ENCODE measurements at places on chromosomes 6 and 20.

GRCh38 chr6:9564021-9564420, 850.9 kb downstream of the TFAP2A start:
- no peak for DNase-seq

DNA sequence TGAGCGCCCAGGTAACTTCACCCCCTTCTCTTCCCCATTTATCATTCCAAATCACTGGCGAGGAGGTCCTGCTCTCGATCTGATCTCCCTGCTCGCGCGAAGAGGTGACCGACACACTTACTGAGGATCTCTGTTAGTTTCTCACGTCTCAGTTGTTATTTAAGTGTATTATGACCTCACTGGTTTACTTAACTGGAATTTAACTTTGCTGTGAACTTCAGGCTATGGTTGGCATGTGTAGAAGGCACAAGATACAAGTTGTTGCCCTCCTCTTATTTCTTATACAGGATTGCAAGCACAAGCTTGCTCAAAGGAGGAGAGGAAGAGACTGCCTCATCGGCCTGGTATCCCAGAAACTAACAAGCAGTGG, 1.2 kb downstream of the RNF217 start:
- no peak for DNase-seq

GRCh38 chr6:32081168-32081990, 27.8 kb downstream of the TNXB start:
- no peak for DNase-seq

GRCh38 chr6:2731281-2731909, 19.3 kb downstream of the MYLK4 start:
- DNase-seq = no peak

- DNase-seq = no peak
Observed at GRCh38 chr6:133820208-133820607, 68.7 kb upstream of the TCF21 start.

DNA sequence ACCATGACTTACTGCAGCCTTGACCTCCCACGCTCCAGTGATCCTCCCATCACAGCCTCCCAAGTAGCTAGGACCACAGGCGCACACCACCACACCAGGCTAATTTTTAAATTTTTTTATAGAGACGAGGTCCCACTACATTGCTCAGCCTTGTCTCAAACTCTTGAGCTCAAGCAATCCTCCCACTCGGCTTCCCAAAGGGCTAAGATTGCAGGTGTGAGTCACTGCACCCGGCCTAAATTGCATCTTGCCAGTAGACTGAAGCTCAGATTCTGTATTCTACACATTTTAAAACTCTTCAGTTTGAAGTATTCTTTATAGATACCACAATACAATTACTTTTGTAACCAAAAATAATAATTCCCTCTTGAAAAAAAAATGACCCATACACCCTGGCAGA, 11.4 kb downstream of the NUDT3 start:
- DNase-seq = no peak

DNA sequence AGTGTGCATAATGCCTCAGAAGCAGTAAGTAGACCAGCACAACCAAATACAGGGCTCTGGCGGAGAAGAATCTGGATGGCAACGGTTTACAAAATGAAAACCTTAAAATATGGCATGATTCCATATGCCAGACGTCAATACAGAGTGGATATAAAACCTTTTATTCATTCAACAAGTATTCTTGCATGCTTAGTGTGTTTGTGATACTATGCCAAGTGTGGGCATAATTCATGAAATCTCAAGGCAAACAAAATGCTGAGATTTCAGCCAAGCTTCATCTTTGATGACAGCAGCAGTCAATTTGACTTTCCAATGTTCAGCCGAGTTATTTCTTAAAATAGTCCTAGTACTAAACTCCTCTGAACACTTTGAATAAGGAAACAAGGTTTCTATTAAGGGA, 119.4 kb downstream of the CD24 start:
- no peak for DNase-seq

- DNase-seq = no peak
Observed at GRCh38 chr6:35043381-35044130, 97.6 kb downstream of the TCP11 start.

DNA sequence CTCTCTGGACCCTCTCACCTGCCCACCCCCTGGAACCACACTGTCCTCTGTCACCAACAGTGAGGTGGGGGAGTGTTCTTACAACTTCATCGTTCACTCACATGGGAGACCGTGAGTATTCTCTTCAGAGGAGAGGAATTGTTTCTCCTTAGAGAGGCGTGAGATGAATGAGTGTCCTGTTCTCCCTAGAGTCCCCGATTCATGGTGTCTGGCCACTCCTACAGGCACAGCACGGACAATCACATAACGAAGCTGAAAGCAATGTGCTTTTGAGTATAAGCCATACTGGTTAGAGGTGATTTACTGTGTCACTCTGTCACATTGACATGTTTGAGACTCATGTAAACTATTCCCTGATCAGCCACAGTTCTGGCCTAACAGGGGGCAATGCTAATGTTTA, 54.6 kb downstream of the FOXC1 start:
- DNase-seq = no peak

DNA sequence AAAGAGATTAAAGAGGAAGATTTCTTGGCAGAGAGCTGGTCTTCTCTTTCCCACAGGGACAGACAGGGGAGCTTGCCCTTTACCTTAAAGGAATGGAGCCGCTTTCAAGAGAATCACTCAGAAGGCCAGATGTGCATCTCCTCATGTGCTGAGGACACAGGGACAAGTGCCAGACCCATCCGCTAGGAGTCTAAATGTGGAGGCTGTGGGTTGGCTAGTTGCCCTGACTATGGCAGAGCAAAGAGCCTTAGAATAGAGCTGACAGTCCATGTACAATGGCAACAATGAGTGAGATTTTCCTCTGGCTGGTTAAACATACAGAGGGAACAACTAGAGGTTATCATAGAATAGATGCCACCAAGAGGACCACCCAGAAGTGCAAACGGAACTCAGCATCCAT, 7.3 kb upstream of the DOK5 start:
- no peak for DNase-seq

DNA sequence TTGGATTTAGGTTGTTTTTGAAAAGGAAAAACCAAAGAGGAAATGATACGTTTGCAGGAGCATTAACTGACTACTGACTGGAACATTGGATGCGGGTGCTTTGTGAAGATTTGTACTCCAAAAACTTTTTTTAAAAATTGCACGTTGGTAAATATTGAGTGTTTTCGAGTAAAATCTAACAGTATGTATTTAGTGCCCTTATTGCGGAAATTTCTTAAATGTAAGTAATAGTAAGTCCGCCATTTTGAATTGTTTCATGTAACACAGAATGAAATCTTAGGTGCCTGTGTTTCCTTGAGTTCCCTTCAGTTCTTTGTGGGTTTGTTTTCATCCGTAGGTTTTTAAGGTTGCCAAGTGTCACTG, 15.2 kb upstream of the LIN28B start:
- DNase-seq = no peak

DNA sequence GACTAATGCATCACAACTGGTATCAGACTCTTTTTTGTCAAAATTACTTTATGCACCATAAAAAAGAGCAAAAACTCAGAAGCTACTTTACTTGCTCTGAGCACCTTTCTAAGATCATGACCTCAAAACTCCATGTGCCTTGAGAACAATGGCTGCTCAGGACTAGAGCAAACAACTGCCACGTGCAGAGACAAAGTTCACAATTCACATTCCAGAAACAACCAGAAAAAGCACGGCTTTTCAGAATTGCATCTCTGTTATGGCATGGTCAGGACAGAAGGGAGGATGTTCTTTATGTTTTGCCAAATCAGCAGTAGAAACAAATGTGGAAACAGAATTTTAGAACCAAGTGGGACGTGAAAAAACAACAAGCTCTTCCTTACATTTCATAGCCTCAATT, 70.5 kb downstream of the CNKSR3 start:
- no peak for DNase-seq

GRCh38 chr6:89299466-89299850, 15.6 kb downstream of the GABRR2 start:
- DNase-seq = no peak

GRCh38 chr20:54091120-54091480, 20.7 kb upstream of the BCAS1 start:
- no peak for DNase-seq

- no peak for DNase-seq
Observed at GRCh38 chr6:169963581-169964297, 212.3 kb downstream of the ERMARD start.

GRCh38 chr6:34324738-34325444, 67.6 kb downstream of the NUDT3 start:
- DNase-seq = no peak

DNA sequence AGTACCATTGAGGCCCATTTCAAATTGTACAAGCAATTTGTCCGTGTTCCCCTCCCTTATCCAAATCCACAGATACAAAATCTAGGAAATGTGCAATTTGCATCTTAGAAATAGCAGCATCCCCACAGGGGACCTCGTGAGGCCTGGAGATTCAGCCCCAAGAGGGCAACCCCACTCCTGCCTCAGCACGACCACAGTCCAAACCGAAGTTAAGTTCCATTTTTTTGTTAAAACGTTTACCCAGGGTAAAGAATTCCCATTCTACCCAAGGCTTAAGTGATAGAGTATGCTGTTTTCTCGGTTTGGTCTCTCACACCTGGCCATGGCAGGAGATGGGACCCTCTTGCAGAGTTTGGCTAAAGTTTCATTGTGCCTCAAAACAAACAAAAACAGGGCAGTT, 41.2 kb downstream of the PLCG1 start:
- no peak for DNase-seq

DNA sequence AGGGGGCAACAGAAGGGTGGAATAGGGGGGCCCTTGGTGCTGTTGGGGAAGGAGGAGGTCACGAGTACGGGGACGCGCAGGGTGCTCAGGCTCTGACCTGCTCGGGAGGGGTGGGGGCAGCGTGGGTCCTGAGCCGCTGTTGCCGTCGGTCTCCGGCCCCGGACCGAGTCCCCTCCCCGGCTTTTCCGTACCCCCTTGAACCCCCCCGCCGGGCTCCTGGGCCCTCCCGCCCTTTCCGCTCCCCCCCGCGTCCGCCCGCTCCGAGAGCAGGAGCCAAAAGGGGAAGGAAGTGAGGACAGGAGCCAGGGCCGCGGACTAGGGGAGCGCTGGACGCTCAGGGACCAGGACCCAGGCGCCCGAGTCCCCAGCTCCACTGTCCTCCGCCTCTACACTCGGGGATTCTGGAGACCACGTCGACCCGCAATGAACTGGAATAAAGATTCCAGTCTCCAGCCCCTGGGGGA, at the start of gene RGL2:
Gene RGL2 (minus strand): TSS at position 170 of the 464 bp plus-strand sequence. CDS start 332 bp downstream, outside the sequence.
- peak; percentile 55 for DNase-seq

DNA sequence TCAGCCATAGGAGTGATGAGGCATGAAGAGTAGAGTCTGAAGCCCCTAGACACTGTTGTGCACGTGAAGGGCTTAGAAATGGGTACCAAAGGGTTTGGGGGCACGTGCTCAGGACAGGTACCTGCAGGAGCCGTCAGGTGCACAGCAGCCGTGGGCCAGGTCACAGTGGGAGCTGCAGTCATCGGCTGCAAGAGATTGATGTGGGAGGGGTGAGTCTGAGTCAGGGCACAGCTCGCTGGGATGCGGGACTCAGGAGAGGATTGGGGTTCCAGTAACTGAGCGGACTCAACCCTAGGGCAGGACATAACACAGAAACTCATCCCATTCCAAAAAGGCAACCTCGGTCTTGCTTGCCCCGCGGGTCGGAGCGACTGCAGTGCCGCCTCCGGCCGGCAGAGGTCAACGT, 1.1 kb downstream of the DLK2 start:
- peak; percentile 64 for DNase-seq

- no peak for DNase-seq
Observed at GRCh38 chr6:108368431-108369030, 73.7 kb downstream of the AFG1L start.

- no peak for DNase-seq
Observed at GRCh38 chr6:90656325-90656724, 69.5 kb upstream of the MAP3K7 start.

GRCh38 chr20:48791014-48791413, 36.8 kb downstream of the PREX1 start:
- DNase-seq = no peak

DNA sequence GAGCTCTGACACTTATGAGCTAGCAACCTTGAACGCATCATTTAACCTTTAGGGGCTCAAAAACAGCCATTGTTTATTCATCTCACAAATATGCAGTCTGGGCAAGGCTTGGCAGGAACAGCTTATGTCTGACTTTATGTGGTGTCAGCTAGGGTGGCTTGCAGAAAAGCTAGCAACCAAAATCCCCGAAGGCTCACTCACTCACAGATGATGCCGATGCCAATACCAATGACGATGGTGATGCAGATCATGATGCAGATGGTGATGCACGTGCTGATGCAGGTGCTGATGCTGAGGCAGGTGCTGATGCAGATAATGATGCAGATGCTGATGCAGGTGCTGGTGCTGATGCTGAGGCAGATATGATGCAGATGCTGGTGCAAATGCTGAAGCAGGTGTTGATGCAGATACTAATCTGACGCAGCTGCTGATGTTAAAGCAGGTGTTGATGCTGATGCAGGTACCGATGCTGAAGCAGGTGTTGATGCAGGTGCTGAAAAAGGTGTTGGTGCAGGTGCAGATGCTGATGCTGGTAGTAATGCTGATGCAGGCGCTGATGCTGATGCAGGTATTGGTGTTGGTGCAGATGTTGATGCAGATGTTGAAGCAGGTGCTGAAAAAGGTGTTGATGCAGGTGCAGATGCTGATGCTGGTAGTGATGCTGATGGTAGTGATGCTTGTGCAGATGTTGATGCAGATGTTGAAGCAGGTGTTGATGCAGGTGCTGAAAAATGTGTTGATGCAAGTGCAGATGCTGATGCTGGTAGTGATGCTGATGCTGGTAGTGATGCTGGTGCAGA, 195.6 kb downstream of the NFATC2 start:
- DNase-seq = no peak

- no peak for DNase-seq
Observed at GRCh38 chr20:15265581-15266309, 928.3 kb upstream of the FLRT3 start.

- no peak for DNase-seq
Observed at GRCh38 chr6:54135665-54136369, 24.6 kb downstream of the MLIP start.

- DNase-seq = no peak
Observed at GRCh38 chr6:112348334-112348874, 1.3 kb downstream of the RFPL4B start.

DNA sequence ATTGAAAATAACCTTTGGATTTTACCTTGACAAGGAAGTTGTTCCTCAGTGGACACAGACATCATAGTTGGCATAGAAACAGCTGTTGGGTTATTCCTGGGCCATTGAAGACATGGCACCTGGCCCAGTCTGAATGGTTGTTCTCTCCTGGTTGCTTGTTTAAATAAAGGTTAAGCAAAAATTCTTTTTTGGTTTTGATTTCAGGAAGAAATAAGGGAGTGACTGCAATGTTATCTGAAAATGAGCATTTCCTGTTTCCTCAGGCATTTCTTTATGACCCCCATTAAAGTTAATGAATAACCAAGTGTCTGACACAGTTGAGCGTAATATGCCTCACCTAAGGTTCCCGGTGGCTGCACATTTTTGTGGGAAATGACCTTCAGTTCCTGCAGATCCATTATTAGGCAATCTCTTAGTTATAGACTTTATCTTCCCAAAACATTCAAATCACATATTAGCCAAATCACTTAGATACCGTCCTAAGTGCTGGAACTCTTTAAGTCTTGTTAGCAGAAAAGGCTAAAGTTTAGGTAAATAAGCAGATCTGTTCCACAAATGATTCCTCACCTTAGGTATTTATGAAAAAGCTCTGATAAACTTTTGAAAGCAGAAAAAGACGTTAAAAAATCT, 648.7 kb upstream of the FLRT3 start:
- DNase-seq = no peak

GRCh38 chr6:144811140-144811539, 526.0 kb downstream of the UTRN start:
- no peak for DNase-seq

- no peak for DNase-seq
Observed at GRCh38 chr20:53990768-53991450, 79.5 kb downstream of the BCAS1 start.

Data from T-helper 9 cell (primary cell).